Left kidney (tissue), 8 donors: ENCODE measurements at places on chromosomes 7 and 10. TPM values are rescaled to one million over a fixed set of nuclear protein-coding genes. Genes with fewer than 3 reads are reported as not detected.

The KLF14 gene
- 0.76 TPM for polyA plus RNA-seq

GRCh38 chr7:85927226-85927625 is 716.5 kb upstream of the GRM3 start:
- DNase-seq = no peak

The C10orf95 gene
- 1.5 TPM for polyA plus RNA-seq

DNA sequence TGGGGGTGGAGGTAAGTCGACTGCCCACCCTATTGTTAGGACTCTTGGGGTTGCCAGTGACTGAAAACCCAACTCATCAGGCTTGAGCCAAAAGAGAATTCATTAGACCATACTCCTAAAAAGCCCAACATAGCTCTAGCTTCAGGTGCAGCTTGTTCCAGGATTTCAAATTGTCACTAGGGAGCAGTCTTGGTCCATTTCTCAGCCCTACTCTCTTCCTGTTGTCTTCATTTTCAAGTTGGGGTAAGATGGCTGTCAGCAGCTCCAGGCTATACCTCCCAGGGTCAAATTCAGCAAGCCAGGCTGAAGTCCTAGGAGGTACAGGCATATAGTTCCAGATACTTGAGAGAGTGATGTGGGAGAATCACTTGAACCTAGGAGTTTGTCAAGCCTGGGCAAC is 14.9 kb upstream of the COL13A1 start:
- DNase-seq = no peak

DNA sequence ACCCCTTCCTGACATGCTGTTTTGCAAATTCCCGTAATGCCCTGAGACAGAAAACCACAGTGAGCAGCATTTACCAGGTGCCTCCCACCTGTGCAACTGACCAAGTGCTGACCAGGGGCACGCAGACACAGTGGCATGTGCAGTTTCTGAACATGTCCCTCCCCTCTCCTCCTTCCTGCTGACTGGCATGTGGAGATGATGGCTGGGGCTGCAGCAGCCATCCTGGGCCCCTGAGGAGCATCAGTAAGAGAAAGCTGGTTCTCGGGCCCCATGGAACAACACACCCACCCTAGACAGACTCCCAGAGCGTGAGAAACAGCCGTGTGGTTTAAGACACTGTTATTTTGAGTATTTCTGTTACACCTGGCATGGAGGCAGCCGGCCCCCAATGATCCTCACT is 66.2 kb upstream of the PDGFA start:
- DNase-seq = no peak

DNA sequence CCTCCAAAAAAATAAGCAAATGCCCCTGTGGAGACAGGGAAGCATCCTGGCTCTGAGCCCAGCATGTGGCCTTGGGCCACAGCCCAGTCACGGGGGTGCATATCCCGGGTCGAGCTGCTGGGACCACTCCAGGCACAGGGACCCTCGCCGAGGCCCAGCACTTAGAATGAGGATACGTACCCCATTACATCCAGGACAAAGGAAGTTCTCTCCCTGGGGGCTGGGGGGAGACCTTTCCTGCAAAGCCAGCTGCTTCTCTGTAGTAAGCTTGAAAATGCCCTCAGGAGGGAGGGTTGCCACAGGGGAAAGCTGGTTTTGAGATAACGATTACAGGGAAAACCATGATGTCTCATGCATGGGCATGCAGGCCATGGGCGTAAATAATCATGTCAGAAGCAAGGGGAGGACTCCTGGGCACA is 75.5 kb downstream of the HIPK2 start:
- DNase-seq = no peak

DNA sequence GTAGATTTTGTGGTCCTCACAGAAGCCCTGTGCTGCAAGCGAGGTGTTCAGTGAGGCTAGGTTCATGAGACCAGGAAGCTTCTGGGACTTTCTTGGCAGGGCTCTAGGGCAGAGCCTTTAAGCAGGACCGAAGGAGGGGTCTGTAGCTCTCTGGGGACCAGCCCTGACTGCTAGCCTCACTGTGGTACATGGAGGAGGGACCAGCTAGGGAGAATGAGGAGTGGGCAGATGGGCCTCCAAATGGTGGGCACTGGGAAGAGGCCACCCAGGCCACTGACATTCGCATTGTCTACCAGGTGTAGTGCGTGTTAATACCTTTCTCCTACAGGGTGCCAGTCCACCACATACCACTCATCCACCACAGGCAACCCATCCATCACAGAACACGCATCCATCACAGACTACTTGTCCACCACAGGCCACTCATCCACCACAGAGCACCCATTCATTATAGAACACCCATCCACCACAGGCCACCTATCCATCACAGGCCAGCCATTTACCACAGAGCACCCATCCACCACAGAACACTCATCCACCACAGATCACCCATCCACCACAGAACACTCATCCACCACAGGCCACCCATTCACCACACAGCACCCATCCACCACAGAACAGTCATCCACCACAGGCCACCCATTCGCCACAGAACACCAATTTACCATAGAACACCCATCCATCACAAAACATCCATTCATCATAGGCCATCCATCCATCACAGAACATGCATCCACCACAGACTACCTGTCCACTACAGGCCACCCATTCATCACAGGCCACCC is 31.6 kb upstream of the ZNF488 start:
- no peak for DNase-seq

GRCh38 chr10:3140280-3140679 is 32.3 kb downstream of the PITRM1 start:
- no peak for DNase-seq

- no peak for DNase-seq
Measured at GRCh38 chr7:153072806-153073205, 313.3 kb downstream of the ACTR3B start.
